CD8-positive, alpha-beta memory T cell (primary cell): ENCODE measurements at places on chromosomes 1 and 21. TPM values are rescaled to one million over a fixed set of nuclear protein-coding genes. Genes with fewer than 3 reads are reported as not detected.

FHAD1 gene
- not detected for polyA plus RNA-seq

ATXN7L2 gene
- polyA plus RNA-seq = 8.7 TPM

GRCh38 chr1:47371016-47371517 is 37.5 kb downstream of the CMPK1 start:
- no peak for DNase-seq

DNA sequence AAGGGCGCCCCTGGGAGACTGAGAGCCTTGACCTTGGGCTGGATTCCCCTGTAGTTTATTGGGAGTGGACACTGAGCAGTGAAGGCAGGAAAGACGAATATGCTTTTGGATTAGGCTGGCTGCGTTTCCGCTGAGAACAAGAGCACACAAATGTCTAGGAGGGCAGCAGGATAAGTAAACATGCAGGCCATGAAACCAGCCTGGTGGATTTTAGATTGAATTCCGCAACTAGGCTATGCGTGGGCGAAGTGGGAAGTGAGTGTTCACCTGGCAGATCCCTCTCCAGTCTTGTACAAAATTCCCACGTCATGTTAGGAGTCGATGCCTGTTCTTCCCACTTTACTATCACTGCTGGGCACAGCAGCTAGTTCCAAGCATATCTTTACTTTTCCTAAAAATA is 21.4 kb upstream of the KCNJ6 start:
- DNase-seq = no peak

DNA sequence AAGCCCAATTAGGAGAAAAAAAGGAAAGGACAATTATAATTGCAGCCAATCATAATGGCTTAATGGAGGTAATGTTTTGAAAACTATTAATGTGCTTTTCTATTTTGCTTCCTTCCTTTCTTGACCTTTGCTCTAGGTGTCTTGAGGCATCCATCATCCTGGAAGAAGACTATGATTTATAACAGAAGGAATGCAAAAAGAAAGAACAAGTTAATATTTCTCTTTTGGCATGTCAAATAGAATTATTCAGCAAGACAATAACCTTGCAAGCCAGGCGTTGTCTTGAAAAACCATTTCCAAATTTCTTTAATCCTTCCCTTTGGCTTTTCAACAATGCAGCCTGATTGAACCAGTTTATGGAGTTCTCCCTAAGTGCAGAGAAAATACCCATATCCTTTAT is 107.7 kb upstream of the USP24 start:
- no peak for DNase-seq

DNA sequence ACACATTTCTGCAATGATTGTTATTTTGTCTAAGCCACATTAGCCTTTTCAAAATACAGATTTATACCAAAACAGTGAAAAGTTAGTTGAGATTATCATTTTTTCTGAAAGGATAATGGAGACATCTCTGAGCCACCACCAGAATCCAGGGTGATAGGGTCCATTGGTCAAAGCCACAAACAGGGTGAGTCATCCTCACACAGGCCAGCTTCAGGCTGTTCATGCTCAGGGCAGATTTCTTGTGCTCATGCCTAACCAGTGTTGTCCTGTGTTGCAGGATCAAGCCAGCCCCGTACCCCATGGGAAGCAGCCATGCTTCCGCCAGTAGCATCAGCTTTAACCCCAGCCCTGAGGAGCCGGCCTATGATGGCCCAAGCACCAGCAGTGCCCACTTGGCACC is 13.4 kb downstream of the ELOA start:
- DNase-seq = no peak

- no peak for DNase-seq
Measured at GRCh38 chr21:16179773-16180172, 450.0 kb downstream of the USP25 start.

GRCh38 chr1:147579532-147579931 is 38.2 kb downstream of the BCL9 start:
- DNase-seq = no peak

CD247 gene
- polyA plus RNA-seq = 395 TPM

- DNase-seq = no peak
Measured at GRCh38 chr1:29237129-29237821, 953 bp downstream of the PTPRU start.

GRCh38 chr1:225688345-225688744 is 35.4 kb upstream of the ENAH start:
- DNase-seq = no peak

SFN gene
- polyA plus RNA-seq = not detected

MEGF6 gene
- 3.4 TPM for polyA plus RNA-seq

KIF17 gene
- not detected for polyA plus RNA-seq

- DNase-seq = no peak
Measured at GRCh38 chr1:27400082-27400962, 7.9 kb downstream of the GPR3 start.

HUNK gene
- polyA plus RNA-seq = 0.06 TPM
